ENCODE measurements at places on chromosomes 13 and 19.

- DNase-seq = peak; percentile 90
Measured at GRCh38 chr19:23758187-23759074, at the start of gene ZNF681. Gene ZNF681, minus strand, starts transcription at chr19:23758891. Its CDS starts 142 bp downstream, at chr19:23758749.

DNA sequence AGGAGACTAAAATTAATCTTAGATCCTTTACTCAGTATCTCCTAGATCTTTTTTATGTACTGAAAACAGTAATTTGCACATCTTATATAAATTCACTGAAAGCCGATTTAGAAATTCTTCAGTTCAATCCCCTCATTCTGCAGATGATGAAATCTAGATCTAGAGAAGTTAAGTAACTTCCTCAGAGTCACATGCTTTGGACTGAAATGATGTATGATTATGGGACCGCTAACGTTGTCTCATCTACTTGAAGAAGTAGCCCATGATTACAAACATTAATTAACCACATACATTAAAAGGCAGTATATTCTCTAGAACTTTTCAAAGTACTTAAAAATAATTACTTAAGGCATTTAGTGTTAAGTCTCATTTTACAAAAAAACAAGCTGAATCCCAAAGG, 37.8 kb downstream of the ELF1 start:
- no peak for DNase-seq

DNA sequence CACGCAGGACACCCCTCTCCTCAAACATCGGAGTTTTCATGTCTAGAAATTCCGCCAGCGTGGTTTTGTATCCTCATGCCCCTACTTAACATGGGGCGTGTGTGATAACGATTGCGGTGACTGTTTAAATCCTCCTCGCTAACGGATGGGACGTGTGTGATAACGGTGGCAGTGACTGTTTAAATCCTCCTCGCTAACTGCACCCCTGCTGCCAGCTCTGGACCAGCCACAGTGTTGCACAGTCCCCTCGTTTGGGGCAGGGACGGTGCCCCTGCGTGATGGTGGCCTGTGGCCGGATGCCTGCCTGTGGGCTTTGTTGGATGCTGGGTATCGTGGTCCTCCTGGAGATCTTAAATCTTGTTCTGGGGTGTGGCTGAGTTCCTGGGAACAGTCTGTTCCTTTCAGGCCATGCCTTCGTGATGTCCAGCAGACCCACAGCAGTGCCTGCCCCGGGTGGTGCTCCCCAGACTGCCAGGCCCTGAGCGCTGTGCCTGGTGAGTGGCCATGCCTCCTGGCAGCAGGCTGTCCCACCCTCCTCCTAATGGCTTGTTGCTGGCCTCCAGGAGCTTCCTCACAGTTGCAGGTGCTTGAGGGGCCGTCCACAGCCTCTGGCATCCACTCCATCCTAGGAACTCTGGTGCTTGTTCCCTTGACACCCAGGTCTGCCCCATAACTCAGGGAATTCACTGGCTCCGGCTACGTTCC, 122.5 kb upstream of the MCF2L start:
- DNase-seq = no peak

GRCh38 chr19:41958367-41959055, 610 bp downstream of the RABAC1 start:
- DNase-seq = peak; percentile 91

DNA sequence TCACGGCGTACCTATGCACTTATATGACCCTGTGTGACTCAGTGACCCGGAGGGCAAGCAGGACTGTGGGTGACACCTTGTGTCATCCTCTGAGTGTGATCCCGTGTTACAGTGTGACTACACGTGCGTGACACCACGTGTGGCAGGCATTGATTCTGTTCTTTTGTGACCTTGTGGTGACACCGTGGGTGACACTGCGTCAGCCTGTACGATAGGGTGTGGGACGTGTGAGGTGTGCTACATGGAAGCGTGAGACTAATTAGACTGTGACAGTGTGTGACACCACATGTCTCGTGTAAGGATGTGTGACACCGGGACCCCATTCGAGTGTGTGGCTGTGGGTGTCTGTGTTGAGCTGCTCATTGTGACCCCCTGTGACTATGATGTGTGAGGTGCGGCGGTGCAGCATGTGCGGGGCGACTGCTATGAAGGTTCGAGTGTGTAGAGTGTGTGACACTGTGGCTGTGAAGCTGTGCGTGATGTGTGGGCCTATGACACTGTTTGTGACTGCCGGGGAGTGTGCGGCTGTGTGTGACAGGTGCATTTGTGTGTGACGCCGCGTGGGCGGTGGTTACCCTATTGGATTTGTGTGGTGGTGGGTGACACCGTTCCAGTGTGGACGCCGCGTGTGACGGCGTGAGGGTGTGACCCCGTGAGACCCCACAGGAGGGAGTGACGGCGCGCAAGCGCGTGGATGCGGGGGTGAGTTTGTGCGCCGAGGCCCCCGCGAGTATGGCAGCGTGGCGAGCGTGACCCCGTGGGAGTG, 399 bp upstream of the SPTBN4 start:
- DNase-seq = no peak

GRCh38 chr19:18948075-18948975, 7.3 kb upstream of the HOMER3 start:
- DNase-seq = no peak

DNA sequence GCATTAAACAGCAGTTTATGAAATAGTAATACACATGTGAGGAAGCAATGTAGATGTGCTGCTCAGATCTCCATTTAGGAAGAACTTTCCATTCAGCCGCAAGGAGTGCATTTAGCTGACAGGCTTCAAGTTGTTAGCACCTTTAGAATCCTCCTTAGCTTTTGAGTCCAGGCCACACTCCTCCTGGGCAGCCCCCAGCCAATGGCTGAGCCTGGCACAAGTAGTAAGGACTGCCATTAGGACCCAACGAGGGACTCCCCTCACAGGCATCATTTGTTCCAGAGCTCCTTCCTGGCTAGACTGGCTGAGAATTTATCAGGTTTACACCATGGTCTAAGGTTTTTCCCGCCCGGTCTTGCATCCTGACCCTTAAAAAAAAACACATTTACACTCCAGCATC, 201.4 kb downstream of the DIAPH3 start:
- DNase-seq = no peak

DNA sequence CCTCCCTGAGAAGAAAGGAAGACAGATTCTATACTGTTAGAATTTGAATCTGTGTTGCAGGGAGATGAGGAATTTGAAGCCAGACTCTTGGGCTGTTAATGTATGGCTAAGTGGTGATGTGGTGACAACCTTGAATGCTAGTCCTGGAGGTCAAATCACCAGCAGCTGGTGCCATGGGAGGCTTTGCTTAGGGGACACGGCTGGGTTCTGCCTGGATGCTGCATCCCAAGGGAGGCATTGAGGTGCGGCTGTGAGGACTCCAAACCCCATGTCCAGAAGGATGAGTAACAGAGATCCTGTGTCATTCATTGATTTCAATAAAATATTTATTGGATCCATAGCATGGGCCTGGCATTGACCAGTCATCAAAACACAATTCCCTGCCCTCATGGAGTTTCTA, 42.3 kb downstream of the RFX2 start:
- DNase-seq = no peak

GRCh38 chr13:71659404-71659803, 207.6 kb downstream of the DACH1 start:
- DNase-seq = no peak

Measured in activated CD8-positive, alpha-beta memory T cell treated with anti-CD3 and anti-CD28 coated beads for 24 hours (primary cell).